Stimulated activated CD4-positive, alpha-beta T cell treated with anti-CD3 and anti-CD28 coated beads, Interleukin-1b, Interleukin-23, amount 100 ng/mL, for 24 hours (primary cell): ENCODE measurements at places on chromosomes 16 and 17.

- no peak for DNase-seq
These were observed 13.9 kb upstream of the OR1F1 start for GRCh38 chr16:3173892-3174617.

- no peak for DNase-seq
These were observed 9.0 kb downstream of the STAT5B start for GRCh38 chr17:42266918-42267766.

GRCh38 chr17:37207103-37207502 lies 168.7 kb upstream of the C17orf78 start:
- DNase-seq: no peak

DNA sequence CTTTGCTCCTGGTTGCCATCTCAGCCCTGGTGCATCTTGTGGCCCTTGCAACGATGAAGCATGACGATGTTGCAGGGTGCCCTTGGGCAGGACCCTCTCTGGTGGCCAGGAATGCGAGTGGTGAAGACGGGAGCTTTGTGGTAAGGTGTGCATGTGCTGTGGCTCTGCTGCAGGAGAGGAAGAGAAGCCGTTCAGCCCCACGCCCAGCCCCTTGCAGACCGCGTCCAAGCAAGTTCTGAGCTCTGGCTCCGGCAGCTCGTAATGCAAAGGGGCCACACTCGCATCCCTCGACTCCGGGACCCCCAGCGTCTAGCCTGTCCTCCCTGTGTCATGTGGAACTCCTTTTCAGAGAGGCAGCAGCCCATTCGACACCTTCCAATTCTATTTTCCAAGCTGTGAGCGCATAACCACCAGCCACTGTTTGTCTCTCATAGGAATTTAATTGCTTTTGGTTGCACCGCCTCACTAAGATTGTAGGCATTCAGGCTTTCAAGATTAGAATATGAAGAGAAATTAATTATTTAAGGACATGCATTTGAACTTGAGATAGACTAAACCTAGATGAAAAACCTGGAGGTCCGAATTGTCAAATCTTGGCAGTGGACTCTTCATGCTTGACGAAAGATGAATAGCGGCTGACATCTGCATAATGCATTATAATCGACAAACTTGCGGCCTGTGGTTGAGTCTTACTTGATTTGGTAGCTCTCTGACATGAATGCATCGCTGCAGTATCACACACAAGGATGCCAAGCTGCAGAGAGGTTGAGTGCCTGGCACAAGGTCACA lies 21.1 kb upstream of the KCNG4 start:
- DNase-seq: no peak

DNA sequence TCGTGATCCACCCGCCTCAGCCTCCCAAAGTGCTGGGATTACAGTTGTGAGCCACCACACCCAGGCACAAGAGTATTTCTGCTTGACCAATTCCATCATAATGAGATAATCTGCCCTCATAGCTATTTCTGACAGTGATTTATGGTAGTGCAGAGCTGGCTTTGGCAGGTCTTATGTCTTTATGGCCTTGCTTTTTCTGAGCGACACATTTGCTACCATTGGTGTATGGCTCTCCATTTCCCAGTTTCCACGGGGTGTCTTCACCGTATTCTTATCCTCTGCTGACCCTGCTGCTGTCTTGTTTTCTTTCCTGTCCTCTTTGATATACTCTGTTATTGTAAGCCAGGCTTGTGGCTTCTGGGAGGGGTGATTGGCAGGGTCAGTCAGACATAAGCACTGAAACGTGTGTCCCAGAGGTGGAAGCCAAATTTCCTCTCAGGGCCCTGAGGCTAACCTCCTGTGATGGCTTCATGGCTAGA lies 161.1 kb upstream of the TBX2 start:
- no peak for DNase-seq

GRCh38 chr16:2481676-2482075 lies 6.7 kb downstream of the TBC1D24 start:
- no peak for DNase-seq

GRCh38 chr17:40526668-40527067 lies 25.2 kb upstream of the TNS4 start:
- DNase-seq: no peak

DNA sequence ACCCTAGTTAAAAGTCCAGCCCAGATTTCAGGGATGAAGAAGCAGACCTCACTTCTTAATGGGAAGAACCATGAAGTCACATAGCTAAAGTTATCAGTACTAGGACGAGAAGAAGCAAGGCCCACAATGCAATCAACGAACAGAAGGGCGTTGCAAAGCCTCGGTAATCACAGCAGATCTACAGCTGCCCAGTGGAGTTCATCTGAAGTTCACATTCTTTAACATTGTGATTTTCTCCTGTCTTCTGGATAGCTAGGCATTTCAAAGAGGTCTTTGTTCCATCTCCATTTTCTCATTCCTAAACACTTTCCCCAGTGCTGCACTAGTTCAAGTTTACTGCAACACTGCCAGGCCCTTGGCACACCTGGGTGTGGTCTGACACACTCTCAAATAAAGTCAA lies 226.7 kb upstream of the N4BP1 start:
- no peak for DNase-seq
